ENCODE measurements at places on chromosomes 13 and 19.

GRCh38 chr13:51923983-51924539, 62.3 kb downstream of the CCDC70 start:
- DNase-seq: peak; percentile 48

DNA sequence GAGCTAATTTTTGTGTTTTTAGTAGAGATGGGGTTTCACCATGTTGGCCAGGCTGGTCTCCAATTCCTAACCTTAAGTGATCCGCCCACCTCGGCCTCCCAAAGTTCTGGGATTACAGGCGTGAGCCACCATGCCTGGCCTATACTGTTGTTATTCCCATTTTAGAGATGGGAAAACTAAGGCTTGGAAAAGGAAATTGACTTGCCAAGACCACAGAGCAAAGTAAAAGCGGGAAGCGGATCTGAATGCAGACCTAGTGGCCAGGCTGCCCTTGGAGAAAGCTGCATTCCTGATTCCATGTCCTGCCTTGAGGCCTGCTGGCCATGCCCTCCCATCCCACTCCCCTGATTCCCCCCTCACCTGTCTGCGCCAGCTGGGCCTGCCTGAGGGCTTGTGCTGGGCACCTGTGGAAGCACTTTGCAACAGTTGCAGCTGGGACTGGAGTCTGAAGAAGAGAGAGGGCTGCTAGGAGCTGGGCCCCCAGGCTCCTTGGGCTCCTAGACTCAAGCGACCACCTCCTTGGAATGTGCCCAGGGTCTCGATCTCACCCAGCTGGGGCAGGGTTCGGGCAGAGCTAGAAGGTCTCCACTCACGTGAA, 5.7 kb downstream of the PALM3 start:
- DNase-seq: no peak

DNA sequence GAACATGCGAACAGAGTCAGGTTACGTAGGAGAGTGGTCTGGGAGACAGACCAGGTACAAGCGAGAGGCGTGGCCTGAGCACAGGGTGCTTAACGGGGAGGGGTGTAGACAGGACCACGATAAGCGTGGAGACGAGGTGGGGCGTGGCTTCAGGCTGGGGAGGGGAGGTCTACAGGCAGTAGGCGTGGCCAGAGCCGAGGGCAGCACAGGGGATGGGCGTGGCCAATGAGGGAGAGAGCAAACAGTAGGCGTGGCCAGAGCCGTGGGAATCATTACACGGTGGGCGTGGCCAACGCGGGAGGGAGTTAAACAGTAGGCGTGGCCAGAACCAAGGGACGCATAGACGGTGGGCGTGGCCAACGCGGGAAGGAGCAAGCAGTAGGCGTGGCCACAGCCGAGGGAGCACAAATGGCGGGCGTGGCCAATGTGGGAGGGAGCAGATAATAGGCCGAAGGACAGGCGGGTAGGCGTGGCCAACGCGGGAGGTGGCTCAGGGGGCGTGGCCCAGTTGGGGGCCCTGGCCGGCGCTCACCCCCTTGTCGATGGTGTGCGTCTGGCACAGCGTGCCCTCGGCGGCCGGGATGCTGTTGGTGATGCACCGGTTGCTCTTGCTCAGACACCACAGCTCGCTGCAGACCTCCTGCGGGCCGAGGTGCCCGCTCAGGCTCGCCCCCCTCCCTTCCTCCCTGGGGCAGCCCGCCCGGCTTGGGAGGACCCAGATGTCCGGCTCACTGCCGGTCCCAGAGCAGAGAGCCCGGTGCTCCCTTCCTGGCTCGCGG, 15.2 kb upstream of the MYO1F start:
- peak; percentile 98 for DNase-seq

DNA sequence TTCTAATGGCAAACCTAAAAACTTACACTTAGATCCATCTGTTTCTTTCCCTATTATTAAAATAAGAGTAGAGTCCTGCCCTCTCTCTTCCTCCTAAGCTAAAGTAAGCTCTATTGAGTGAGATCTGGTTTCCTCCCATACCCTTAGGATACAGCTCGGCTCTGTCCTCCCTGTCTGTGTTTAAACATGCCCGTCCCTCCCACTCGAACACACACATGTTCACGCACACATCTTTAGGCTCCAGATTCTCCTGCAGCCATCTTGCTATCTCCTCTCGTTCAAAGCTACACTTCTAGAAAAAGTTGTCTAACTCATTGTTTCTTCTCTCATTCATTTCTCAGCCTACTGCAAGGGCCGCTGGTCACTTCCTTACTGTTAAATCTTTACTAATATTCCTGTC, 15.1 kb upstream of the CEBPG start:
- DNase-seq: no peak

GRCh38 chr13:71240911-71241310, 626.1 kb downstream of the DACH1 start:
- DNase-seq: no peak

DNA sequence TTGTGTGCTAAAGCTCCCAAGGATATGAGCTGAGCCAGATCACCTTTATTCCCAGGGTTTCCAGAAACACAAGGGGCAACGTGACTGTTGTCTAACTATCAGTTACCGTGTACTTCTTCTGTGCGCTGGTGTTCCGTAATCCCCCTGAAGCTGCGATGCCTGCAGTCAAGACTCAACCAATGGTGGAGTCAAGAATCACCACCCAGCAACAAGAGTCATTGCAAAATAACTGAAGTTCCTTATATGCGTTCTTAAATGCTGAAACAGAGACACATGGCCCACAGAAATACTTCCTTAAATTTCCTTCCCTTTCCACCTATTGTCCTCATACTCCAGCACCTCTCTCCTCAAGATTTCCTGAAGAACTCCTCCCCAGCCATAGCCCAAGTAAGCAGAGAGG, 200.2 kb downstream of the KATNAL1 start:
- no peak for DNase-seq

GRCh38 chr13:31797154-31797775, 57.9 kb downstream of the RXFP2 start:
- no peak for DNase-seq

- no peak for DNase-seq
Measured at GRCh38 chr13:51041126-51041525, 69.9 kb downstream of the C13orf42 start.

DNA sequence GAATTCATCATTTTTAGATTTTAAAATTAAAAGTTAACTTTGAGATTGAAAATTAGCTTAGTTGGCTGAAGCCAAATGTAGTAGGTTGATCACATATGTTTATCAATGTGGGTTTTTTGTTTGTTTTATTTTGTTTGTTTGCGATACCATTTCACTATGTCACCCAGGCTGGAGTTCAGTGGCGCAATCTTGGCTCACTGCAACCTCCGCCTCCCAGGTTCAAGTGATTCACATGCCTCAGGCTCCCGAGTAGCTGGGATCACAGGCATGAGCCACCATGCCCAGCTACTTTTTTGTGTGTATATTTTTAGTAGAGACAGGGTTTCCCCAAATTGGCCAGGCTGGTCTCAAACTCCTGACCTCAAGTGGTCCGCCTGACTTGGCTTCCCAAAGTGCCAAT, 665.7 kb upstream of the SLC10A2 start:
- no peak for DNase-seq

DNA sequence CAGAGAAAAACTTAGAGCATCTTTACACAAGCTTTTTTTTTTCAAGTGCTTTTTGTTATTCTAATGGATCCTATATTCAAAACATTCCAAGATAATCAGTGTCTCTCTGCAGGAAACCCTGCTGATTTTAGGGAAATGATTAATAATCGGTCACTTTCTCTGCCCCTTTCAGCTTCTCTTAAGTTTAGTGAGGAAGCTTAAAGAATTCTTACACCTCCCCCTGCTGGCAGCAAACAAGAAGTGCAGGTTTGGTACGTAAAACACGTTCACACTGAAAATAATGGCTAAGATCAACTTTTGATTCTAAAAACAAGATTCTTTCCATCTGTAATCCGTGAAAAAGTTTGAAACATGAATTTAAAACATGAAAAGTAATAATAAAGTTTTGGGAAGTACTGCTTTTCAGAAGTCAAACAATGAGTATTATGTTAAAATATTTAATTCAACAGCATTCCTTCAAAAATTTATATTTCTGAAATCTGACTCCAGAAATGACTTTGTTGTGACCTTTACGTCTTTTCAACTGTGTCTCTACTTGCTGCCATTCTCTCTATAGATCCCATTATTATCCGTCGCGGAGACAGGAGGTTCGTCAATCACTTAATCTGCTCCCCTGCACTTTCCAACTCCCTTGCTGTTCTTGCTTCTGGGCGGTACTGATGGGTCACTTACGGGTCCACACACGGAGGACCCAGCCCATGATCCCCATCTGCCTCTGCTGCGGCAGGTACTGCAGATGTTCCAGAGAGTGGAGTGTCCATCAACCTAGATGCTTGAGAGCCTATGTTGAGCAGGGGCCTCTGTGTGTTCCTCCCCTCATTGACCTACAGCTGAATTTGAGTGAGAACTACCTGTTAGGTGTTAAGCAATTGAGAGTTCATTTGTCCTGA, 203.1 kb upstream of the EDNRB start:
- no peak for DNase-seq

DNA sequence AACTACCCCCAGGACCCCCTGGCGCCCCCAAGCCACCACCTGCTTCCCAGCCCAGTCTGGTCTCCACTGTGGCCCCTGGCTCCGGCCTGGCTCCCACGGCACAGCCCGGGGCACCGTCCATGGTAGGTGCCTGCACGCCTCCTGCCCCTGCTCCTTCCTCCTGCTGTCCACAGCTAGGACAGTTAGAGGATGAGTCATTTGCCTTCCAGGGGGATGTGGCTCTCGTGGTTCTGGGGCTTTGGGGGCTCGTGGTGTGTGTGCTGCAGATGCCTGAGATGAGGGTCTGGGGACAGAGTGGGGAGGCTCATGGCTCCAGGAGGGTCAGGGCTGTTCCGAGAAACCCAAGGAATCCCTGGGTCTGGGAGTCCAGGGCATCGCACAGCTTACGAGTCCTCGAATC, 12.7 kb downstream of the MED25 start:
- no peak for DNase-seq

DNA sequence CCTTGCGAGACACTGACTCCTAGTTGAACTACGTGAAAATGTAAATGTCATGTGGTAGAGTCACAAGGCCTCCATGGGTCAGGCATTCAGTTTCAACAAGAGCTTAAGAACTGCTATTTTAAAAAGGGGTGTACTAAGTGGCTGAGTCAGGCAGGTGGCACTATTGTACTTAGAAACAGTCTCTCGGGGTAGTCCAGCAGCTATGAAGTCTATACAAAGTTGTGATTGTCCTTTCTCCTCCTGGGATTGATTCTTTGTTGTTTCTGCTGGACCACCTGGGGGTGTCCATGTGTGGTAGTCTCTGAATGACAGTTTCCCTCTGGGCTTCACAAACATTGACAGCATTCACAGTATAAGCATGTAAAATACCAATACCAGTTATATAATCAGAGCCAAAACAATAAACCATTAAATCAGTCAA, 33.0 kb downstream of the UGGT2 start:
- no peak for DNase-seq

- DNase-seq: no peak
Measured at GRCh38 chr19:709196-709964, 645 bp downstream of the PALM start.

GRCh38 chr19:36423925-36424324, 5.5 kb upstream of the ZFP82 start:
- DNase-seq: no peak

DNA sequence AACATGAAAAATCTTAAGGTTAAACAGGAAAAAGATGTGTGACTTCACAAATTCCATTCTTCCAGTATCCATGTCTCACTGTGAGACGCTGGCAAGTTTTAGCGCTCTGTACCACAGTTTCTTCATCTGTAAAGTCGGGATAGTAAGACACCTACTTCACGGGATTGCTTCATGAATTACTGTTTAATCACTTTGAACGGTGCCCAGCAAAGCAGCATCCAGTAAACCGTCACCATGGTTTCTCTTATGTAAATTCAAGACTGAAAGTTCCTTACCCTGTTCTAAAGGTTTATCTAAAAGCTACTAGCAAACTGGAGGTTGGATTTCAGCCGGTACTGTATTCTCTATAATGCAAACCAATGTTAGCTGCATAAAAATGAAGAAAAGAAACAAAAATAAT, 53.5 kb downstream of the KATNAL1 start:
- no peak for DNase-seq

DNA sequence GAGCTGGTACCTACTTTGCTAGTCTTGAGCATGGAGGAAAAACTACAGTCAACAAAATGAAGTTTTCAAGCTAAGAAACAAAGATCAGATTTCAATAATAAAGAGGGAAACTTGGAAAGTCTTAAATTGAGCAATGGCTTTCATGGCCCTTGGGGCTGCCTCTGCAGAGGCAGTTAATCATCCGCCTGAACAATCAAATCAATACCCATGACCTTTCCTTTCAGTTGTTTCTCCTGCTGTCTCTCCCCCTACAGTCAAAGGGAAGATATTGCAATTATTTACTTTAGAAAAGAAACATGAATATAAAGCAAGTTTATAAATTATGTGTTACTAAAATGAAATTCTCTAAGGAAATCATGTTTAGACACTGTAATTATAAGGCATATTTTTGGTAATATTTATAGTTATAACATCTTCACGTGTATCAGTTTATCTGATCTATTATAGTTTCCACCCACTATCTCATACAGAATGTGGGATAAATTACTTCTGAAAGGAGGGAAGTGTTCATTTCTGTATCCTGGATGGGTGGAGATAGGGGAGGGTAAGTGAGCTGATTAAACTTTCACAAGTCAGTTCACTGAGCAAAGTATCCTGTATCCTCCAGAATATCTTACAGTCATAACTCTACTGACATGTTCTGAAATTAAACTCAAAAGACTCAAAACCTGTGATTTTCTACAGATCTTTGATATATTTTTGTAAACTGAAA, 72.4 kb upstream of the TSC22D1 start:
- DNase-seq: no peak

DNA sequence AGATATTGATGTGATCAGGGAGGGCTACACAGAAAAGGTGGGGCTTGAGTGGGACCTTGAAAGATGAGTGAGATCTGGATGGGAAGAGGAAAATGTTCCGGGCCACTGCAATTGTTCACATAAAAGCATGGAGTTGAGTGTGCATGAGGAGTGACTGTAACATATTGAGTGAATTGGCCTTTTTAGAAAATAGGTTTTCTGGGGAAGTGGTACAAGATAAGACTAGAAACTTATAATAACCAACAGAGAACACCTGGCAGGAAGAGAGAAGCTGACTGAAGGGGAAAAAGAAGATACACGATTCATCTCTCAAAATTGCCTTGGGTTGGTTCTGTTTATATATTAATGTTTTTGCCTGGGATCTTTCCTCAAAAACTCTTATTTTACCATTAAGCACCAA, 32.2 kb downstream of the SLC10A2 start:
- no peak for DNase-seq

Data from activated CD8-positive, alpha-beta memory T cell treated with anti-CD3 and anti-CD28 coated beads for 24 hours (primary cell).